Midbrain (tissue), 1 donor: ENCODE measurements at places on chromosomes 12 and 14.
A peak's percentile ranks its signal among the peaks of the same experiment; 100 is the strongest.

- no peak for DNase-seq
Observed at GRCh38 chr12:120628919-120629318, 11.5 kb upstream of the CABP1 start.

GRCh38 chr12:604956-605355 is 58.3 kb downstream of the NINJ2 start:
- DNase-seq, result no peak

GRCh38 chr12:128140551-128140950 is 126.4 kb upstream of the TMEM132C start:
- no peak for DNase-seq

DNA sequence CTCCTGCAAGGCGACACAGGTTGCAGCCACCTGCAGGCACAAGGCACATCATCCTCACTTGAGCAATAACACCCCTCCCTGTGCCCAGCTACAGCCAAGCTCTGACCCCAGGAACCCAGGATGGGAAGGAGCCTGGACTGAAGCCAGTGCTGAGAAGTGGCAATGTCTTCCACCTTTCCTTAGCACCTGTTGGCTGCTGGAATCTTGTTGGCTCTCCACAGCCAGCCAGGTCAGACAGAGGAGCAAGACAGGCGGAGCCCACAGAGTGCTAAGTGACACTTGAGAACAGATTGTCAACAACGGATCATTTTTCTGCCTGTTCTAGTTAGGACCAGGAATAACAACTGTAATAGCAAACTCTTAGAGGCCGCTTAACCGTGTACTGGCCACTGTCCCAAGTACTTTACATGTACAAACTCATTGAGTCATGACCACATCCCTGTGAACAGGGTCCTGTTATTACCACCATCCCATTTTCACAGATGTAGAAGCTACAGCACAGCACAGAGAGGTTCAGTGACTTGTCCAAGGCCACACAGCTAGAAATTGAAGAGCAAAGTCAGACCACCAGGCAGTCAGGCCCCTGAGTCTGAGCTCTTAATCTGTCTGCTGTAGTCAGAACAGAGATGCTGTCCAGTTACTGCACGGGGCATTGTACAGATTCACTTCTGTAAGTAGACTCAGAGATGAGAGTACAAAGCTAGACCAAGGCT is 45.6 kb downstream of the RNFT2 start:
- no peak for DNase-seq

DNA sequence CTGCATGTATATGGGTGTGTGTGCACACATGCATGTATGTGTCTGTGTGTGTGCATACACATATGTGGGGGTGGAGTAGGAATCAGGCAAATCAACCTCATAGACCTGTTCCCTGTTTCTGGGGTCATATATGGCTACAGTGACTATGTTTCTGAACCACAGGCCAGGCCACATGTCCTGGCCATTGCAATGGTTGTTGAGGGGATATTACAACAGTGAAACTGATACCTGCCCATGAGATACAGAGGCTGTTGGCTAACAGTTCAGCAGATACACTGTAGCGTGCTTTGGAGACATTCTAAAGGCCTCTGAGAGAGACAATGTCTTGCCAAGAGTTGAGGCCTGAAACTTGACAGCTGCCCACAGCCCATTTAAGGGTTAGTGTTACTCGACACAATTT is 47.3 kb upstream of the FOS start:
- DNase-seq, result no peak

DNA sequence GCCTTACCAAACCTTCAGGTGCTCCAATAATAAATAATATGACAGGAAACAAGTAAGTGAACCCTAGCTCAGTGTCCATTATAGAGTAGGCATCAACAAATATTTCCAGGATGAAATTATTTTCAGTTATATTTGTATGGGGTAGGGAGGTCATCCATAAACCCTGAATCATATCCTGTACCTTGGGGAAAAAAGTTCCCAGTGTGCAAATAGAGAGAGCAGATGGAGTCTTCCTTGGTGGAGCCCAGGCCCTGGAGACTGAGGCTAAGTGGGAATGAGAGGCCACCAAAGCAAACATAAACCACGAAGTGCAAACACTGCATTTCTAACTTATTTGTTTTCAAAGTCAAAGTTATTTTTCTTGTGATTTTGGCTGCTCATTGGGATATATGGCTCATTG is 8.5 kb upstream of the ERP27 start:
- no peak for DNase-seq

DNA sequence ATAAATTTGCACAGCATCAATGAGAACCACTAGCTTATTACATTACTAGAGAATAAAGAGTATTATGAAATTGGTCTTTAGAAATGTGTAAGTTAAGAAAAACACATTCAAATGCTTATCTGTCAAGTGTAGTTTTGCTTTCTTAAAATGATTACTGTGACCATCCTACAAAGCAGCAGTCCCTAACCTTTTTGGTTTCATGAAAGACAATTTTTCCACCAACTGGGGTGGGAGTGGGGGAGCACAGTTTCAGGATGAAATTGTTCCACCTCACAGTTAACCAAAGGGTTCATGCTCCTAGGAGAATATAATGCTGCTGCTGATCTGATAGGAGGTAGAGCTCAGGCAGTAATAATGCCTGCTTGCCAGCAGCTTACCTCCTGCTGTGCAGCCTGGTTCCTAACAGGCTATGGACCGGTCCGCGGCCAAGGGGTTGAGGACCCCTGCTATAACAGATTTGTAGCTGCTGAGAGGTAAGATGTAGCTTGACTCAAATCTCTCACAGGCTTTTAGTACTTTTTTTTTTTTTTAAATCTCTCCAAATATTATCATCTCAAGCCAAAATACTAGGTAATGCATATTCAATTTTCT is 45.4 kb downstream of the PPP4R3A start:
- DNase-seq, result no peak

DNA sequence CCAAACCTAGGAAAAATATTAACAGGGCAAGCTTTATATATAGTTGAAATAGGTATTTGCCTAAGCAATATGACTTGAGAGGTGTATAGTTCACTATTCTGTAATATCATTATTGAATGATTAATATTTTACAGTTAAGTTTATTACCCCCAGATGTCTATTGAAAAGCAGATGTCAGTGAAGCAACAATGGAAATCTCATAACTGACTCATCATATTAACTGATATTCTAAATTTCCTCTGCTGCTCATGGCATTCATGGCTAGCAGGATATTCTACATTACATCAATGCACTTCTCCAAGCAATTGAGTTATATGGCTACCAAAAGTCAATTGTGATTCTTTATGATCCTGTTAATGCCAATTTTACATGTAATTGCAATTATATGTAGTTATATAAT is 9.7 kb upstream of the MAGOHB start:
- no peak for DNase-seq

DNA sequence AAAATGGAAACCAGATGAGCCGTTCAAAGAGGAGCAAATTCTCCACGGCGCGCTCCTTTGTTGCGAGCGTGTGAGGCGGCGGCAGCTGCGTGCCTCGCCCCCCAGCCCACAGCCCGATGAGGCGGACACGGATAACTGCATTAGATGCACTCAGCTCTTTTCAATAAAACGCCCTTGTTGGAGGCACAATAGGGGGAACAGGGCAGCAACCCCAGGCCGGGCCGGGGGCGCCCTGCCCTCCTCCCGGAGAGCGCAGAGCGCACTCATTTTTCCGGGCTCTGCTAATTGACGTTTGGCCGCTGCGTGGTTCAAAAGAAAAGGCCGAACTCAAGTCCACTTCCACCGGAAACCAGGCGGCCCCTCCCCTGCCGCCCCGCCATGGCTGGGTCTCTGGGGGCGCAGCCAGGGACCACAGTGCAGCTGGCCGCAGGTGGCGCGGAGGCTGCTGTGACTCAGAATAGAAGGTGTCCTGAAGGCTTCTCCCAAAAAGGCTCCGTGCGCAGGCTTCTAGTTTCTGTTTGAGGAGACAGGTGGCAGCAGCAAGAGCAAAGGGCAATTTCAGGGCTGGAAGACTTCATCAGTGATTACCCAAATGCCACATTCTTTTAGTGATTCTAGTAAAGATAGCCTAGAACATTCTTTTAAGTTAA is 29.0 kb upstream of the SMOC1 start:
- no peak for DNase-seq

DNA sequence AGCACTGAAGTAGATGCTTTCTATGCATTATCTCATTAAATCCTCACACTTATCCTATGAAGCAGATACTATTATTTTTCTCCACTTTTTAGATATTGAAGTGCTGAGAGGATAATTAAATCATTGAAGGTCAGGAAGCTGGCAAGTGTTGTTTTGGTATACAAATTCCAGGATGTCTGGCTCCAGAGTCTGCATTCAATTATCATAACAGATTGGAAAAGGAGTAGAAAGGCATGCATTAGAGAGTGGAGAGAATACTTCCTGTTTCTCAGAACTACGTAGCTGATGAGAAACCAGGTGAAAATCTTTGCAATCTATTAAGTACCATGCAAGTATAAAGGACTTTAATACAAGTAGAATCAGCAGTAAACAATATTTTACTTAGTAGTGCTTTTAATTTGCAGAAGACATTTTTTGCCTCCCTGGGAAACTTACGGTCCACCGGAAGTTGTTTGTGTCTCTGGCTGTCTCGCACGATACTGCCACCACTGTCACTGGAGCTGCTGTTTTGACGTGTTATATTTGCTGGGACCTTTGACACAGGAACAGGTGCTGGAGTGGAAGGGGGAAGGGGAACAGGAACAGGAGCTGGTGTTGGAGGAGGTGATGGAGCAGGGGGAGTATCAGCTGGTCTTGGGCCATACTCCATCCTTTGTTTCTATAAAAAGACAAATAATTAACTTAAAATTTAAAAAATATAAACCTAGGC is 158.0 kb downstream of the EPS8 start:
- no peak for DNase-seq

DNA sequence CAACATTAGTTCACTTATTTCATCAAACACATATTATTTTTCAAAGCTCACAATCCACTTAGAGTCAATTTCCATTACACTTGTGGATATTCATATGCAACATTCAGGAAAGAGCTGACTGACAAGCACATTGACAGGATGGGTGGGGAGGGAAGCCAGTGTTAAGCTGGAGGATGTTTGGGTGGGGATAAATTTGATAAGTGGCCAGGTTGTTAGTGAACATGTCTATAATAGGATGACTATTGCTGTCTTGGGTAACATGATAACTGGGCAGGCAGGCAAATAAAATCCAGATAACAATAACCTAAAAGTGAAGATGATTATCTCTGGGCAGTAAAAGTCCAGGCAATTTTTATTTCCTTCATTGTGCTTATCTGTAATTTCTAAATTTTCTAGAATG is 73.8 kb upstream of the OSBPL8 start:
- DNase-seq, result no peak

DNA sequence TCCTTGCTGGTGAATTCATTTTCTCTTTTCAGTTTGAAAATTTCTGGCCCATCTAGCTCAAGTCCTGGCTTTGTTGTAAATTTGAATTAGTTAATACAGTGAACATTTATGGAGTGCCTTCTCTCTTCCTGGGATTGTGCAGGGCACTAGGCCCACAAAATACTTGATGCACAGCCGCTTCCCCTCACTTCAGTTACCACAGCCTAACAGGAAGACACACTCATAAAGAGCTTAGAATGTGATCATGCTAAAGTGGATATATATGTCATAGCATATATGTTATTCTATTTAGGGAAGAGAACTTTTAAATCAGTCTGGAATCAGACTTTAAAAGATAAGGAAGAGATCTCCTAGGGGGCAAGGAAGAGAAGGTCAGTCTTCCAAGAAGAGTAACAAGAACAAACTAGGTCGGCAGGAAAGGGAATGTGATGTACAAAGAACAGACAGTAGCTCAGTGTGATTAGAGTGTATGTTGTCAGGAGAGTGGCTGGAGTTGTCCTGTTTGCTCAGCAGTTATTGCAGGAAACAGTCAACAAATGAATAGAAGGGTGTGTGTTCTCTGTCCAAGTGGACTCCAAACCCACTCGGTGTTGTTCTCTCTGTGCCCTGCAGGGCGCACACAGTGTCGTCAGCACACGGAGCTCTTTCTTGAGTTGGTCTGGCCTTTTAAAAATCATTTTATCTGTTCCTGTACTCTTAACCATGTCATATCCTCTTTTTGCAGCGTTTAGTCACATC is 74.4 kb downstream of the DAAM1 start:
- DNase-seq, result no peak

- DNase-seq, result no peak
Observed at GRCh38 chr12:4164559-4165558, 108.7 kb upstream of the CCND2 start.

DNA sequence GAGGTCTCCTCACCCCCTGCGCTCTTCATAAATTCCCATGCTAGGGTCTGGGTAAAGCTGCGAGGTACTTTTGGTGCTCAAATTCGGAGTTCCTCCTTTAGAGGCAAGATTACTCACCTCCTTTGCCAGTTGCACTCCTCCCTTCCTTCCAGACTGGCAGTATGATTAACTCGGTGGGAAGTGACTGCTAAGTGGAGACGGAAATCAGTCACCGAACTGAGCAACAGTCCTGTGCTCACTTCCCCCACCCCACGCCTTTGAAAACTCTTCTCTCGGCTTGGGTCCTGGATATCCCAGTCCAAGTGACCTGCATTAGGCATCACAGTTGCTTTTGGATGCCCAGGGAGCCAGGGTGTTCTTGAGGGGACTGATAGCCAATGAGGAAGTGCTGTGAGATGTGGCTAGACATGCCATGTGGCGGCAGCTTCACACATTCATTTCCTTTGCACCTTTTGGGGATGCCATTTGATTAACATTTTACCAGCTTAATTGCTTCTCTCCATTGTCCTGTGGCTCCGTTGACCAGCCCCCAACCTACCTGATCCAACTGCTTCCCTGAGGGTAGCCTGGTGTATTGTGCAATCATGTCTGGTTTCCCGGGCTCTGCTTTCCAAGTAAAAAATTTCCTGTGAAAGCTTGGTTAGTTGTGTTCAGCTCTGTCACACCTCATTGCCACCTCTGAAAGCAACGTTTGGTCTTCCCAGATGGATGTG is 840 bp downstream of the PNP start:
- peak; percentile 19 for DNase-seq

DNA sequence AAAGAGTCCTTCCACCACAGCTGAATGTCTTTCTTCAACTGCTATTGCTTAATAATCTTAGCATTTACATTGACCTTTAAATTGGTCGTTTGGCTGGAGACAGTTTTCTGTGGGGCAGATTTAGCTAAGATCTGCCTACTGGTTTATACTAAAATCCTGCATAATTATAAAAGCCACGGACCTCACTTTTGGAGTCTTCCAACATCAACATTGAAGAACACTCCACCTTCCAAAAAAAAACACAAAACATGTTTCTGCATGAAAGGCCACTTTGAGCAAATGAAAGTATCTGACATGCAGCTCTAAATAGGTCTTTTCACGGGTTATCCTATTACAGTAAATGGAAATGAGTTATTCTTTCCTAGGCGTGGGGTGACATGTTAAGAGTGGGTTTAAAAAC is 57.0 kb upstream of the KRR1 start:
- DNase-seq, result no peak
